CD8-positive, alpha-beta memory T cell (primary cell): ENCODE measurements at places on chromosomes 6 and 20.

DNA sequence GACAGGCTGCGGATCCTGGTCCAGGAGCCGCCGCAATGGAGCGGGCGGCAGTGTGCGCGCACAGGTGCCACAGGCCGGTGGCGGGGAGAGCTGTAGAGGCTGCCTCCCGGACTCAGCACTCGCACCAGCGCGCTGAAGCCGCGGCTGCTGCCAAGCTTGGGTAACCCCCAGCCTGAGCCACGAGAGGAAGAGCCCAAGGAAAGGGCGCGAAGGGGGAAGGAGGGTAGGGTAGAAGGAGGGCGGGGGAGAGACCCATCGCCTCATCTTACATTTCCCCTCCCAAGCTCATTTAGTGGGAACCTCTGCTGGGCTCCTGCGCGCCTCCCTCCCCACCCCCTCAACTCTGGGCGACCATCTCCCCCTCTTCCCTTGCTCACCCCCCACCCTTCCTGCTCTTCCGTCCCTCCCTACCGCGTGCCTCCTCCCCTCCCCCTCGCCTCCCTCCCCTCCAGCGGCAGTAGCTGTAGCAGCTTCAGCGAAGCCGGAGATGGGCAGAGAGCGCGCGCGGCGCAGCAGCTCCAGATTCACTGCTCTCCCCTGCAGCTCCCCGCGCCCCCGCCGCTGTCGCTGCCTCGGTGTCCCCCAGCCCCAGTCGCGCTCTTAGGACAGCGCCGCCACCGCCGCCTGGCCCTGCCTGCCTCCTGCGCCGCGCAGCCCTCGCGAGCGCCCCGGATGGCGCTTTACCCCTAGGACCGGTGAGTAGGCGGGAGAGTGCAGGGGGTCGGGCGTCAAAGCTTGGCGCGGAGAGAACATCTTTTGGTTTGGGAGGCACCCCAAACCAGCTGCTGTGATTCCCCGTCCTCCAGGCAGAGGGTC, at the start of gene FUT9:
TSS of gene FUT9 (plus strand) at position 457 of the 816 bp plus-strand sequence. CDS start 187,182 bp downstream, outside the sequence.
- DNase-seq = no peak

DNA sequence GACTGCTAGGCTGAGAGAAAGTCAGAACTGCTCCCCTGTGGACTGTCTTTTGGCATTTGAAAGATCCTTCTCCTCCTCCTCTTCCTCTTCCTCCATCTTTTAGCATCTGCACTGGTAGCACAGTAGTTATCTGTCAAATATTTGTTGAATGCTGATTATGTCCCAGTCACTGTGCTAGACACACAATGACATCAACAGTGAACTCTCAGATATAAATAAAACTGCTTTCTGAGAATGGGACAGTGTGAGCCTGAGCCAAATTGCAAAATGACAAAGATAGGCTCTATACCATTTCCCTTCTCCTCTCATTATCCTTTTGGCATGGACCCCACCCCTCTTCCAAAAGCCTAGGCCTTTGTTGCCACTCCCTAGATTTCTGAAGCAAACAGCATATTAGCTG, 27.9 kb upstream of the LRRC1 start:
- no peak for DNase-seq

GRCh38 chr6:83252719-83253118, 59.6 kb downstream of the RWDD2A start:
- no peak for DNase-seq

DNA sequence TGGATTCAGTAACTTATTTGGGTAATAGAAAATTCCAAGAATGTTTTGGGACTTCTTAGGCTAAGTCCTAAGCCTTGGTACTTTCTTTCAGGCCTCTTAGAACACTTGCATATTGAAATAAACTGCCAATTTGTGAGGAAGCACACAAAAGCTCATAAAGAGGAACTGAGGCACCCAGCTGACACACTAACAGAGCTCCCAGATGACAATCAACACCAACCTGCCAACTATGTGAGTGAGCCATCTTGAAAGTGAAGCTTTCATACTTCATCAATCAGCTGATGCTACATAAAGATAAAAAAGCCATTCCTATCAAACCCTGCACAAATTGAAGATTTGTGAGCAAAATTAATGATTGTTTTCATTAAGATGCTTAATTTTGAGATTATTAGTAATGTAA, 832.5 kb upstream of the EPHA7 start:
- DNase-seq = no peak

DNA sequence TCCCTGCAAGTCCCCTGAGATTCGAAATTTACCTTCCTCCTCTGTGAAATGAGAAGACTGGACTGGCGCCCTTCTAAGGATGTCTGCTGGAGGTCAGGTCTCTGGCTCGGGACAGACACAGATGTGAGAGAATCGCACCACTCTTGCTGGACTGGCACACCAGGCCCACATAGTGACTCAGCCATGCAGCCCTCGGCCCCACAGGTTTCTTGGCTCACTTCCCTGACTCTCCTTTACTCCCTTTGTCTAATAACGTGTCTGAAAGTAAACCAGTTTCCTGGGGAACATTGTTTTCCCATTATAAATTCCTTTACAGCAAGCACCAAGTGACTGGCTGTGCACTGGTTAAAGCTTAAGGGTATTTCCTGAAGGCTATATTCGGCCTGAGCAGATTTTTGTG, 106.7 kb upstream of the PLEKHG1 start:
- no peak for DNase-seq

- peak; percentile 12 for DNase-seq
Observed at GRCh38 chr6:39137245-39137644, 22.3 kb upstream of the SAYSD1 start.

DNA sequence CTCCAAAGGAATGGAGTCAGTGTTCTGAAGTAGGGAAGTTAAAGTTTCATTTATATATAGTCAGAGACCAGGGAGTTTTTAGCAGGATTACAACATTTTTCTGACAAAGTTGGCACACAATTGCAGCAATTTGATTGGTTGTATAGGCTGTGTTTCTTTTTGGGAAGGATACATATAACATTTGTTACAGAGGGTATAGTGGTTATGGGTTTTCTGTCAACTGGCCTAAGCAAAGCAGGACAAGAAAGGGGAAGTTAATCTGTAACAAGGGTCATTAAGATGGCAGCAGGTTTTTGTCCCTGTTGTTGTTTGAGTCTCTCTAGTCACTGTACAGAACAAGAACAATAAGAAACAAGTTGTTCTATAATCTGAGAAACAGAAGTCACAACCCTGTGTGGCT, 41.4 kb downstream of the TPD52L1 start:
- DNase-seq = no peak

DNA sequence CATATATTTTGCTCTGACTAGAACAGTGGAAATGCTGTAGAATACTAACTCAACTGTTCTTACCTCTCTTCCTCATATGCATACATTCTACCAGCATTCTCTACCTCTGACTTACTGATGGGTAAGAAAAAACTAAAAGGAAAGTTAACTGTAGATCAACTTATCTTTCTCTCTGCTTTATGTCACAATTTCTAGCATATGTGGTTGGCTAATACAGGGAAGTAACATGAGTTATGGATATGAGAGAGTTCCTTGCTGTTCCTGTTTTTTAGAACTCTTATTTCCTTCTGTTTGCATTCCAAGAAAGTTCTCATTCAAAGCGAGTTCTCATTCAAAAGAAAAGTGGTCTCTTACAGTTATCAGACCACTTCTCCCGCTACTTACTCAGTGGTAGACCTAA, 226.8 kb upstream of the SGK1 start:
- no peak for DNase-seq

DNA sequence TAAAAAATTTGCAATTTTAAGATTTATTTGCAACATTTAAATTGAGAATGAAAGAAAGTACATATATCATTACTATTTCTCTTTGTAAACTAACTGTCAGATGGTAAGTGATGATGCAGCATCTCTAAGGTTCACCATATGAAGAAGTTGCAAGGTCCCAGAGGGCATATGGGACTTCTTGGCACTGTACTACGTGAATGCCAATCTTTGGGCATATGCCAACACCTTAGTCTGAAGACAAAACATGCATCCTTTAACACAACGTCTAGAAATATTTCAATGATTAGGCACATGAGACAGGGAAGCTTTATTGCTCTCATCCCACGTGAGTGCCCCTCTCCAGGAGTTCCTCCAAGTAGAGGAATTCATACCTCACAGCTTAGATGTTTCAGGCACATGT, 66.8 kb downstream of the CDK19 start:
- no peak for DNase-seq

- no peak for DNase-seq
Observed at GRCh38 chr6:121645100-121645745, 209.8 kb downstream of the GJA1 start.

DNA sequence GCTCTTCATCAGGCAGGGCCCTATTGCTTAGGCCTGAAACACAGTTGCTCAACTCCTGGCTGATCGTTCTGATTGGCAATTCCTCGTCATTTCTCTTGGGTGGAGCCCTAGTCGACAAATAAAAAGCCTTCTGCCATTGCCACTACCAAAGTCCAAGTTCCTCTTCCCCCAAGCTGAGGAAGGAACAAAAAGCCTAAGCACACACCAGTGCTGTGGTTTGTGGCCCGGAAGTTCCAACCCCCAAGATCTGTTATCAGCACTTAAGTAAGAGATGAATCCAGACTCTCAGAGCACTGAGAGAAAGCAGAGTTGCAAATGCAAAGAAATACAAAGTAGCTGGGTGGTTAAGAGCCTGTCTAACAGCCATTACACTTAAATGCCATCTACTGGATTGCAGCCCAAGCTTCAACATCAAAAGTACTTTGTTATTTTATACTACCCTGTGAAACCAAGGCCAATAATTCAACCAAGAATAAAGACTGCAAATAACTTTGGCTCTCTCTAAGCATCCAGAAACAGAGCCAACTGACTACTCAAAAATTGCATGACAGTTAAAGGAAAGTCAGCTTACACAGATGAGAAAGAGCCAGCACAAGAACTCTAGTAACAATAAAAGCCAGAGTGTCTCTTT, 1024.0 kb downstream of the GRIK2 start:
- no peak for DNase-seq

DNA sequence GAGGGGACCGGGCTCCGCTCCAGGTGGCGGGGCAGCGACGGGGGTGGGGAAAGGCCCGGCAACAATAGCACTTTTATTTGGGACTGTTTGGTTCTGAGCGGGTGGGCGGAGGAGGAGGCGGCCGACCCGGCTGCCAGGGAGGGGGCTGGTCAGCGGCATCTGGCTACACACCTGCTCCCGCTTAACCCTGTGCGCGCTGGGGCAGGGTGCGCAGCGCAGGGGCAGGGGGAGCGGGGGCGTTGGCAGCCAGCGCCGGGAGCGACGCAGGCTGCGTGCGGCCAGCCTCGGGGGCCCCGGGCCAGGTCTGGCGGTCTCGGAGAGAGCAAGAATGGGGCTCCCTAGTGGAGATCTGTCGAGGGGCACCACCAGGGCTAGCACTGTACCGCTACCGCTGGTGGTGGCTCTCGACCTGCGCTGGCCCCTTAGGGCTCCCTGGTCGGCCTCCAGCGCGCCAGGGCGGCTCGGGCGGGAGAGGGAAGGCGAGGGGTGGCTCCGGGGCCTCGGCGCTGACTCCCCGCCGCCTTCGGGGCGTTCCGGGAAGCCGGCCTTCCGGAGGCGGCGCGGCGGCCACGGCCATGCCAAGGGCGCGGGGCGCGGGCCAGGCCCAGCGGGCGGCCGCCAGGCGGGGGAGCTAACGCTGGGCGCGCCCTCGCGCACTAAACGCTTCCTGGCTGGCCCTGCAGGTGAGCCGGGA, 92.4 kb downstream of the NCR2 start:
- no peak for DNase-seq

- DNase-seq = no peak
Observed at GRCh38 chr6:145749632-145750031, 14.3 kb upstream of the EPM2A start.

DNA sequence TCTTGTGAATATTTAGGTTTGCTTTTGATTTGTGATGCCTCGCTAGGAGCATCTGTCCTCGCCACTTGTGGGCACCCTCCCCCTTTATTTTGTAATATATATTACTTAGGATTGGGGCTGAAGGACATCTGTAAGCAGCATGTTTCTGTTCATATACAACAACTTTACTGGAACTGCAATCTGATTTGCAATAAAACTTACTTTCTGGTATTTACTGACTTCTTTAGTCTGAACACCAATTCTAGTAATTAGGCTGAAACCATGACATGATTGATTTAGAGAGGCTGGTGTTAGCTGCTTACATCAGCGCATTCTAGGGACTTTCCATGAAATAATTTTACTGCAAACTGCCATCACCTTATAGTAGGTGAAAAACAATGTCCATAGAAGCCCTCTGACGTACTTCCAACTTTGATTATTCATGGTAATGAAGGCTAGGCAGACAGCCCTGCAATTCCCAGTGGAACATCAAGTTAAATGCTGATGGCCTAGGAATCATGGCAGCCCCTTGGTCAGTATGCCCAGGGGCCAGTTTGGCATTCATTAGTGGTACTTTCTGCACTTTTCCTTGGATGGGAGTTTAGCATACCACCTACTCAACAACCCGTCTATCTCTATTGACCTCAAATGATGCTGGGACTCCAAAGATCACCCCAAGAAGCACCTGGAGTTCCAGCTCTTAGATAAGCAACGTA, 132.9 kb upstream of the MCHR2 start:
- no peak for DNase-seq

DNA sequence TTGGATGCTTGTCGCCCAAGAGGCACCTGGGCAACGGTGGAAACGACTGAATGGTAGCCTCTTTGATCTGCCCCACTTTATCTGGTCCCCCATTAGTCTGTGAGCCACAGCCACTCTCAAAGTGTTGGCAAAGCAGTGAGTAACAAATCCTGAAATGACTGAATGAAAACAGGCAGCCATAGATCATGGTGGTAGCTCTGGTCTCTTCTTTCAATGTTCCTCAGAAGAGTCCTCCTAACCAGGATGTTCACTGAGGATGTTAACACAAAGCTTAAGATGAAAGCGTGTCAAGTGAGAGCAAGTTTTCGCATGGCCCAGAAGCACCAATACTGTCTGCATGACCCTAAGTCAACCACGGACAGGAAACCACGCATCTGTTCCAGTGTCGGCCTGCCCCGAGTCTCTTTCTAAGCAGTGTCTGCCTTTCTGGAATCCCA, 107.3 kb downstream of the IRF4 start:
- DNase-seq = no peak

GRCh38 chr6:101116337-101116736, 235.2 kb upstream of the ASCC3 start:
- no peak for DNase-seq

- no peak for DNase-seq
Observed at GRCh38 chr6:85544776-85545175, 48.9 kb downstream of the SNX14 start.

- no peak for DNase-seq
Observed at GRCh38 chr20:10549511-10549910, 114.4 kb downstream of the SLX4IP start.

DNA sequence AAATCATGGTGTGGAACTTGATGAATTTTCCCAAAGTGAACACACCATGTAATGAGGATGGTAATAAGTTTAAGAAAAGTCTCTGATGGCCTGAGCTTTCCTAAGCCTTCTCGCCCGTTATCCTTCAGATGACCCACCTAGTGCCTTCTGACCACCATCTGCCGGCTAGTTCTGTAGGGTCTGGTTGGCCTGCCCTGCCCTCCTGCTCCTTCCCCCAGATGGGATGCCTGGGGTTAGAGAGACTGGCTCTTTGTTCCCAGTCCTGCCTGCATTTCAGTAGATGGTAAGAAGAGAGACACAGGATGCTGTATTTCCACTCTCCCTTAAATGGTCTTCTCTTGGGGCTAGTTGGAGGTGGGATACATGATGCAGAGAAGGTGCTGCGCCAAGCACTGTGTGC, 43.0 kb downstream of the TIAM2 start:
- DNase-seq = no peak
